Activated naive CD4-positive, alpha-beta T cell treated with anti-CD3 and anti-CD28 coated beads for 36 hours (primary cell): ENCODE measurements at places on chromosomes 2 and 18. TPM values are rescaled to one million over a fixed set of nuclear protein-coding genes. Genes with fewer than 3 reads are reported as not detected.

DNA sequence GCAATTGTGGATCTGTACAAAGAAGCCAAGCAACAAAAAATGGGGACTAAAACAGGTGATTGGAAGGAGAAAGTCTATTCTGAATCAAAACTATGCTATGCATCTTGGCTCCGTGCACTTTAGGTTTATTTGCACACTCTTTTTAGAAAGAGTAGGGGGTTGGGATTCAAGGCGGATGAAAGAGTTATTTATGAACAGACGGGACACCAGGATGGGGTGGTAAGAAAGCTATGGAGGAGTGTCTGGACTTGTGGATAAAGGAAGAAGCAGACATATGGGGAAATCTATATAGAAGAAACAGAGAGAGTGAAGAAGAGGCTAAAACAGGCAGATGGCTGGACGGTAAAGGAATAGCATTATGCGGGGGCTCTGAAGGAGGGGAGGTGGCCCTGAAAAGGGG, 57.8 kb downstream of the TCF4 start:
- H3K27ac ChIP-seq, result no peak overlapping the region
- H3K36me3 ChIP-seq, result no peaks in the 10 kb centered on the region
- no peak overlapping the region for H3K4me3 ChIP-seq
- DNase-seq, result no peak

Gene ITGA6
- total RNA-seq, result 16.5 TPM

DNA sequence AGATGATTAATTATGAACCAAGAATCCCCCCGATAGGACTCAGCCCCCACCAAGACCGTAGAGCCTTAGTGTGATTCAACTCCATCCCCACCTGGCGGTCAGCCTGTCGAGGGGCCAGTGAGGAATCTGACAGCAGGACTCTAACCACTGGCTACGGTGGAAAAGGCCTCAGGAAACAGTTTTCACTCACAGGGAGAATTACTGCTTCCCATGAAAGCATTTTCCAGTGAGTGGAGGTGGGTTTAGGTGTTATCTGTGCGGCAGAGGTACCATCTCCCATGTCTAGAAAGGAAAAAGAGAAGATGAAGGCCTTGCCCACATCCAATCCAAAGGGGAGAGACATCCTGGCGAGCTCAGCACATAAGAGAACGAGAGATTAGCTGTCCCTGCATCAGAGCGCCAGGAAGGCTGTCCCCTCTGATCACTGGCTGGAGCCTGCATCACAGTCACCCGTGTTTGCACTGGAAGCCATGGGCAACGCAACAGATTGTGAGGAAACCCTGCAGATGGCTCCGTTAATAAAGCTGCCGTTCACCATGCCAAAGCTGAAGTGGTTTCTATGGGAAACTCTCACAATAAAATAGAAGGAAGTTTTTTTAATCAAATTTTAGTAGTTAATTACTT, 22.3 kb downstream of the COX7A2L start:
- H3K4me3 ChIP-seq, result no peak overlapping the region
- H3K27me3 ChIP-seq, result no peaks in the 10 kb centered on the region
- H3K36me3 ChIP-seq, result peaks cover 58% of the 10 kb centered on the region
- peaks cover 18% of the 10 kb centered on the region for H3K4me1 ChIP-seq

DNA sequence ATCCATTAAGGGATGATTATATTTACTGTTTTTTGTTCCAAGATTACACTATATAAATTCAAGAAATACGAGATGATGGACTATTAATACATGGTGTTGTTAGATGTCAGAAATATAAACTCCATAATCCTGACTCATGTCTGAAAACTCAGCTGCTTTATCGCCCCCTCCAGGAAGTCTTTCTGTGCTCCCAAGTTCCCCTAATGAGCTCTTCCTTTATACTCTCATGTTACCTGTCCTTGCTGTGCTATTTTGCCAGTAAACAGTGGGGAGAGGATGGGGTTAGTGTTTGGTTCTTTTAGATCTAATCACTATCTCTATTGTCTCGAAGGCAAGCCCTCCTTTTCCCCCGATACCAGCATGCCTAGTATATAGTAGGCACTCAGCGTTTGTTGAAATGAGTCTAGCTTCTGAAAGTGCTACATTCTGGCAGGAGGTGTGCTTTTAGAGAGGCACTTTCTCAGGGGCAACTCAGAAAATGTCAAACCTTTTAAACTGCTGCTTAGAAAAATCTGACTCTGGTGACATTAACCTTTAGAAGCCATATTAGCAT, 21.4 kb upstream of the BARD1 start:
- no peaks in the 10 kb centered on the region for H3K27me3 ChIP-seq
- H3K36me3 ChIP-seq, result no peaks in the 10 kb centered on the region
- no peaks in the 10 kb centered on the region for H3K4me1 ChIP-seq
- no peak overlapping the region for H3K27ac ChIP-seq
- DNase-seq, result peak; percentile 17
- no peak overlapping the region for H3K4me3 ChIP-seq

DNA sequence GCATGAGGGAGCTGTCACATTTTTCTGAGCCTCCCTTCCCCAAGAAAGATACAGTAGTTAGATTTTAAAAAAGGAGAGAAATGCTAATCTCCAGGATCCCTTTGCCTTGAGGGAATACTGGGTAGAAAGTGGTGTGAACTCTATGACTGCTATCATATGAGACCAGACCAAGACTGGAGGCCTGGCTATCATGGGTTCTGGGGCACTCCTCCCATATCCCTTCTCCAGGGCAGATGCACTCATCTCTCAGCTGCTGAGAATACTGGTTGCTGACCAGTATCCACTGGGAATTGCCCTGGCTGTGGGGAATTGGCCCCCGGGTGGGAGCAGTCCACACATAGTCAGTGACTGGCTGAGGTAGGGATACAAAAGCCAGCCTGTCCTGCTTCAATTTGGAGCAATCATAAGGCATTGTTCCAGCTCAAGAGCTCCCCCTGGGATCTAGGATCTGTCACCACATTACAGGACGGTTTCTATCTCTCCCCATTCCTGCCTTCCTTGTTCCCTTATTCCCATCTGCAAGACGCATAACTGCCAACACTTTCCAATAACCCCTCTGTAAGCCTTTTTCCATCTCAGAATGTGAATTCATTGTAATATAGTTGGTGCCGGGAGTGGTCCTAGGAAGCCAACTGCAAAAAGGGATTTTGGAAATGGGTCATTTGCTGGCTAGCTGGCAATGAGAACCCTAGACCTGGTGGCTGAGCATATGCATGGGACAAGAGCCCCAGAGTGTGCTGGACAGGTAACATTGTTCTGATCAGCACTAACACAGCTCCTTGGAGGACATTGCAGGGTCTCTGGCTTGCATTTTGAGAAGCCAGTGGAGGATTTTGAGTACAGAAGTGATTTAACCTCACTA, 35.4 kb upstream of the REEP1 start:
- peaks cover 45% of the 10 kb centered on the region for H3K4me1 ChIP-seq
- no peak overlapping the region for H3K27ac ChIP-seq
- H3K27me3 ChIP-seq, result no peaks in the 10 kb centered on the region
- H3K36me3 ChIP-seq, result peaks cover 5% of the 10 kb centered on the region
- H3K4me3 ChIP-seq, result no peak overlapping the region
- DNase-seq, result peak; percentile 18

GRCh38 chr2:157256626-157257025, 879 bp upstream of the GALNT5 start:
- no peak overlapping the region for H3K4me3 ChIP-seq
- DNase-seq, result peak; percentile 44
- no peak overlapping the region for H3K27ac ChIP-seq
- H3K36me3 ChIP-seq, result no peaks in the 10 kb centered on the region

Gene ZFP36L2
- total RNA-seq, result 37.3 TPM

GRCh38 chr2:190781604-190782198, 98.9 kb upstream of the GLS start:
- no peak overlapping the region for H3K4me3 ChIP-seq
- H3K4me1 ChIP-seq, result peaks cover 26% of the 10 kb centered on the region
- no peaks in the 10 kb centered on the region for H3K36me3 ChIP-seq
- no peaks in the 10 kb centered on the region for H3K27me3 ChIP-seq

Gene SOX11
- total RNA-seq, result not detected

Gene SP140
- total RNA-seq, result 95.1 TPM

- no peaks in the 10 kb centered on the region for H3K27me3 ChIP-seq
- no peak overlapping the region for H3K27ac ChIP-seq
- peaks cover 11% of the 10 kb centered on the region for H3K4me1 ChIP-seq
- DNase-seq, result no peak
- H3K4me3 ChIP-seq, result no peak overlapping the region
- H3K36me3 ChIP-seq, result no peaks in the 10 kb centered on the region
These were observed 107.9 kb upstream of the TEKT4 start for GRCh38 chr2:94763318-94763717.

DNA sequence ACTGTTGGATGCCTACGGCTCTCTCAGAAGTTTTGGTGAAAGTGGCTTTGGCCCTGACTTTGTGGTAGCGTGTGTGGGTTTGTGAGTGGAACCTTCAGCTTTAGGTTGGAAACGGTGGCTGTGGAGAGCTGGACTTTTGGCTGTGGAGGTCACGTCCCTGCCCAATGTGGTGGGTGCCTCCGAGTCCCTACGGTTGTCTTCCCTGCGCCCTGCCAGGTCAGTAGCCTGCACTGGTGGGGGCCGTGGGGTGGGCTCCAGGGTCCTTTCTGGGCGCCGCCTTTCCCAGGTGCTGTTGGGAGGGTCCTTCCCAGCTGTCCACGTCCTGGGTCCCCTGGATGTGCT, 11.1 kb downstream of the COLEC11 start:
- no peaks in the 10 kb centered on the region for H3K36me3 ChIP-seq
- peaks cover 18% of the 10 kb centered on the region for H3K4me1 ChIP-seq
- H3K4me3 ChIP-seq, result peak overlapping the region; percentile 68
- peak overlapping the region; percentile 84 for H3K27ac ChIP-seq

GRCh38 chr2:212022966-212023365, 515.6 kb downstream of the ERBB4 start:
- H3K27ac ChIP-seq, result no peak overlapping the region
- no peak for DNase-seq
- H3K4me1 ChIP-seq, result no peaks in the 10 kb centered on the region
- no peaks in the 10 kb centered on the region for H3K27me3 ChIP-seq
- no peak overlapping the region for H3K4me3 ChIP-seq
- H3K36me3 ChIP-seq, result no peaks in the 10 kb centered on the region

DNA sequence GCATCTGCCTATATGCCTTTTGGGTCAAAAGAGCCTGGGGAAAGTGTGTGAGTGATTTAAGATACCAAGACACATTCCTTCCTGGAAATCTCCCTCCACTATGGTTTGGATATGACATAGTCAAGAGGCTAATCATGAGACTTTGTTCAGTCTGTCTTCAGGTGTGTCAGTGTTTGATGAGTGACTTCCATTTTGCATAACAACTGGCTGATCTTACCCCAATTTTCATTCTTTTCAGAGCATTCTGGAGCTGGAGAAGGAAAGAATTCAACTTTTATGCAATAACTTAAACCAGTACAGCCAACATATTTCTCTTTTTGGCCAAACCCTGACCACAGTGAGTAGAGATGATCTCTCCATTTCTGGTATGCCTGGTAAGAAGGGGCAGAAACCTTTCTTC, 39.4 kb downstream of the SPC25 start:
- no peaks in the 10 kb centered on the region for H3K4me1 ChIP-seq
- H3K27me3 ChIP-seq, result no peaks in the 10 kb centered on the region
- DNase-seq, result no peak
- H3K4me3 ChIP-seq, result no peak overlapping the region
- no peak overlapping the region for H3K27ac ChIP-seq

Gene HS6ST1
- 8.1 TPM for total RNA-seq

- no peaks in the 10 kb centered on the region for H3K36me3 ChIP-seq
- H3K27me3 ChIP-seq, result peaks cover 2% of the 10 kb centered on the region
- no peak overlapping the region for H3K4me3 ChIP-seq
- H3K27ac ChIP-seq, result no peak overlapping the region
- H3K4me1 ChIP-seq, result no peaks in the 10 kb centered on the region
- no peak for DNase-seq
These were observed 177.3 kb upstream of the ARL4C start for GRCh38 chr2:234673961-234674759.

DNA sequence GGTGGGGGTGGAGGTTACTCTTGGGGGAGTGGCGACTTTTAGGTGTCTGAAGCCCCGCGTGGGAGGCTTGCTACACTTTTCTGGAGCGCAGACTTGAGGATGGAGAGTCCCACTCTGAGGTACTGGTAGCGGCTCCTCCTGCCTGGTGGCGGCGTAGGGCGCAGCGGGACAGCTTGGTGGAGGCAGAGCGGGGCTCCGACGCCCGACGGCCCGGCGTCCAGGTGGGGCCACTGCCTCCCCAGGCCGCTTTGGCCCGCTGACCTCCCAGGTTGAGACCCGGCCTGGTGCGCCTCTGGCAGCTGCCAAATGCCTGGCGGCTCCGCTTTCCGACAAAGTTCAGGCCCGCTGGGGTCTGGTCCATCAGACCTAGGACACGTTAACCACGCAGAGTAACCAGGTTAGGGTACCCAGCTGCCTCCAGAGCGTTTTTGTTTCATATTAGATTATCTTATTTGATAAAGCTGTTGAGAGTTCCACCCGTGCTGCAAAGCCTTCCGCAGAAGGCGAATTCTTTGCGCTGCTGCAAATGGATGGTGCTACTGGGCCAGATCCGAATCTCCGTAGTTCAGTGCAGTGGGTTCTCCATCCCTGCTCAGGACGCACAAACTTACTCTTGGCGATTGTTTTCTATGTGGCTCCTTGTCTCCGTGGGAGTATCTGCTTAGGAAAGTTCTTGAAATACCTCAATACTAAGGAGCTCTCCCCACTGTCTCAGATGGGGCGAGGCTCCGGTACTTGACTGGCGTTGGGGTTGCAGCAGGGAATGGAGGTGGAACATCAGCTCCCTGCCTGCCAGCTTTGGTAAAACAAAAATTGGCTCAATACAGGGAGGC, 405.9 kb downstream of the XIRP2 start:
- H3K4me3 ChIP-seq, result peak overlapping the region; percentile 75
- H3K27me3 ChIP-seq, result peaks cover 35% of the 10 kb centered on the region
- no peaks in the 10 kb centered on the region for H3K36me3 ChIP-seq
- no peak overlapping the region for H3K27ac ChIP-seq
- peak; percentile 7 for DNase-seq

Gene RNU2-63P
- total RNA-seq, result 12.6 TPM

- H3K27ac ChIP-seq, result no peak overlapping the region
- H3K4me1 ChIP-seq, result no peaks in the 10 kb centered on the region
- no peaks in the 10 kb centered on the region for H3K27me3 ChIP-seq
- peaks cover 48% of the 10 kb centered on the region for H3K36me3 ChIP-seq
- H3K4me3 ChIP-seq, result no peak overlapping the region
These were observed 9.0 kb downstream of the ALKAL2 start for GRCh38 chr2:278927-279320.

DNA sequence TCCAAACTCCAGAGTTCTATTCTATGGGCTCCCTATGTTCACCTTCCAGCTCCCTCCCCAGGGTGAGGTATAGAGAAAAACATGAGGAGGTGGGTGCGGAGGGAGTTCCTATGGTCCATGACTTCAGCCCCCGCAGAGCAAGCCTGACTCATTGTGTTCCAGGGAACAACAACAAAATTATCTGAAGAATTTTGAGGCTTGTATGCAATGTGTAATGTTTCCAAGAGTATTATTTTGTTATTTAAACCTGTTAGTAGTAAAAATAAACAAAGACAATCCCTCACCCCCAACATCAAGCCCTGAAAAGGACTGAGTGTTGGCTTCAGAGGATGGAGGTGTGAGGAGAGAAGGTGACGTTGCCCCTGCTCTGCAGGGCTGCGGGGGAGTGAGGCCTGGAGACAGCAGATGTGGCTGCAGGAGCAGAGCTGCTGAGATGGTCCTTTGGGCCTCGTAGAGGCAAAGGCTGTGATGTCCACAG, 29.0 kb downstream of the LAMA3 start:
- no peak overlapping the region for H3K27ac ChIP-seq
- H3K27me3 ChIP-seq, result peaks cover 2% of the 10 kb centered on the region
- no peak overlapping the region for H3K4me3 ChIP-seq
- no peak for DNase-seq
- H3K4me1 ChIP-seq, result peaks cover under 1% of the 10 kb centered on the region

GRCh38 chr2:44623622-44624351, 262.0 kb downstream of the CAMKMT start:
- no peaks in the 10 kb centered on the region for H3K27me3 ChIP-seq
- H3K27ac ChIP-seq, result no peak overlapping the region
- no peak for DNase-seq
